ENCODE measurements at places on chromosomes 12 and 14.

- DNase-seq = no peak
Observed at GRCh38 chr14:25826105-25826504, 771.7 kb downstream of the NOVA1 start.

DNA sequence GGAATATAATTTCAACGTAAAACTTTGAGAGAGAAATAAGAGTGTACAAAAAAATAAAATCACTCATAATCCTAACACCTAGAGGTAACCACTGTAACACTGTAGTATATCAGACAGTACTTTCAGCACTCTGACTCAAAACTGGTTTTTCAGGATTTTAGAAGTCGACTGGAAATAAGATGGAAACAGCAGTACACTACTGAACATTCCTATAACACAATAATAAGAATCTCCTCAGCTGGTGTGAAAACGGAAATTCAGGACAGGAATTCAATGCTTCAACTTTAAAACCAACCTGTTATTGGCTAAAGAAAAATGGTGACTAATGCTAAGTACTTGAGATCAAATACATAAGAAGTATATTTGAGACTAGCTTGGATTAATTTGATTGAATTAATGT, 12.3 kb upstream of the PITPNM2 start:
- DNase-seq = no peak

GRCh38 chr14:100902295-100903133, 1.0 kb downstream of the RTL1 start:
- no peak for DNase-seq

DNA sequence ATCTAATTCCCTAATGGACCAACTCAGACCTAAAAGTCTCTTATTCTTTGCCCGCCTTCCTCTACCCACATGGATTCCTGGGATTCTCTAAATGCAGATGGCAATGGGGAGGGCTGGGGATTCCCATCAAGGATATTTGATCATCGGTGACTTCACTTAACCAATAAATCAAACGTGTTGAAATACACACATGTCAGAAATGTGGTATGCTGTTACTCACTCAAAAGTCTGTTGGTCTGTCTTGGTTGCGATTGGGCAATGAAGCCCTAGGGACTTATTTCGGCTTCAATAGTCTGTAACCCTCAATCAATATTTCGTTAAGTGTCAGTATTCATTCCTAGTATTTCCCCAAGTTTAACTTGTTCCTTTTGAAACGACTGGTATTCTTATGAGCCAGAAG, 117.2 kb upstream of the DIO3 start:
- DNase-seq = no peak

DNA sequence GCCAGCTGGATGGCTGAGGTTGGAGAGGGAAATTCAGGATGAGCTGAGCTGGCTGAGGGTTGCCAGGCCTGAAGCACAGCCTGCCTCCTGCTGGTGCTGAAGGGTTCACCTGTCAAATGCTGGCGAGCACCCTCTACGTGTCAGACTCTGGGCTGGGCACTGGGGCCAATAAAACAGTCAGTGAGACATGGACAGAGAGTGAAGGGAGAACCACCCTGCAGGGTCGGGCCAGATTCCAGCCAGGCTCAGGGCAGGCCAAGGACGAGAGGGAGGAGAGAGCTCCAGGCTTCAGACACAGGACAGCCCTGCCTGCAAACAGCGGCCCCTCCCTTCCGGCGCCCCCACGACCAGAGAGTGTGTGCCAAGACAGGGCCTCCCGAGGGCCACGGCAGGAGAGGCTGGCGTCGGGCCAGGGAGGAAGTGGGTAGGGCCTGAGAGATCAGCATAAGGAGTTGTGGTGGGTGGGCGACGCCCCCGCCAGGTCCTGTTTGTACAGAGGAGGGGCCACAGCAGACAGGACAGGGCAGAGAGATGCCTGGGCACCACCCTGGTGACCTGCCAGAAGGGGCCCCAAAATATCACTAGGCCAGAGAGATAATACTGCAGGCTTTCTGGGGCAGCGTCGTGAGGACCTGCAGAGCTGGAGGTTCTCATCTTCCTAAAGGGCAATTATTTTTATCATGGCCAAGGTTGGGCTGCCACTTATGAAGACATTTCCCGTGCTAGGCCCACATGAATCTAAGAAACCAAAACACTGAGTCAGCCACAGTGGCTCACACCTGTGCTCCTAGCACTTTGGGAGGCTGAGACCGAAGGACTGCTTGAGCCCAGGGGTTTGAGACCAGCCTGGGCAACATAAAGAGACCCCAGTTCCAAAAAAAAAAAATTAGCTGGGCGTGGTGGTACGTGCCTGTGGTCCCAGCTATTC, 73.1 kb upstream of the GPR68 start:
- DNase-seq = peak; percentile 67
